ENCODE measurements at places on chromosomes 4 and X. TPM values are rescaled to one million over a fixed set of nuclear protein-coding genes. Genes with fewer than 3 reads are reported as not detected.

The EPGN gene
- 0.77 TPM for total RNA-seq

The PRRG1 gene
- total RNA-seq, result 33.7 TPM

The SULT1B1 gene
- total RNA-seq, result 0.11 TPM

The AFP gene
- 8.6 TPM for total RNA-seq

The COL4A6 gene
- total RNA-seq, result 8.1 TPM

The PSAPL1 gene
- not detected for total RNA-seq

The F9 gene
- total RNA-seq, result not detected

The RBM47 gene
- total RNA-seq, result 2.9 TPM

The SPANXA1 gene
- not detected for total RNA-seq

The NOX1 gene
- not detected for total RNA-seq

The GAGE12E gene
- not detected for total RNA-seq

The TCEAL7 gene
- total RNA-seq, result 7.6 TPM

The UTP3 gene
- total RNA-seq, result 37.0 TPM

The NXT2 gene
- 4.2 TPM for total RNA-seq

The PCDH10 gene
- 12.5 TPM for total RNA-seq

The TRAM1L1 gene
- 3.1 TPM for total RNA-seq

The DGKK gene
- total RNA-seq, result 0.05 TPM

The UCP1 gene
- total RNA-seq, result 0.46 TPM

The TMEM164 gene
- 17.6 TPM for total RNA-seq

The SLC34A2 gene
- 0.26 TPM for total RNA-seq
